ENCODE measurements at places on chromosomes 2 and 18.

GRCh38 chr2:115480741-115481140 is 1038.3 kb downstream of the DPP10 start:
- no peak for DNase-seq

DNA sequence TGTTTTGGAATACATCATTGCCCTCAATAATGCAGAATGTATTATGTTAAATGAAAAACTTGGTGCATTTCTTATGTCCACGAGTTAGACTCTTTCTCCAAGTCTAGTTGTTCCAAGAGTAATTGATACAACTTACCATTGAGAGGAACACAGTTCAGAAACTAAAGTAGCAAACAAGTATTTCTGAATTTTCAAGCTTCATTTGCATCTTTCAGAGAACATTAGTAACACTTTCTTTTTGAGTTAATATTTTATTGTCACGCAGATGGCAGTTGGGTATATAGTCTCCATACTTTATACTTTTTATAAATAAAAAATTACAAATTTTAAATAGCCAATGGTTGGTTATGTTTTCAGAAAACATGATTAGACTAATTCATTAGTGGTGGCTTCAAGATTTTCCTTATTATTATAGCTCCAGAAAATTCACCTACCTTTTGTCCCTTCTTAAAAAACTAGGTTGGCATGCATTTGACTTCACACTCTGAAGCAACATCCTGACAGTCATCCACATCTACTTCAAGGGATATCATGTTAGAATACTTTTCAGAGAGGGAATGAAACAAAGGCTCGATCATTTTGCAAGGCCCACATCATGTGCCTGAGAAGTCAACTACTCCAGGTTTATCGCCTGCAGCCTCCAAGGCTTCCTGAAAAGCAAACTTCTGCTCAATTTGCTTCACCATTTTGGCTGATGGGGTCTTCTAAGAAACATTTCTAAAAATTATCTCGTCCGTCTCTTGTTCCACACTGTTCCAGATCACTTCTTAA is 29.9 kb downstream of the LYPD6B start:
- DNase-seq: no peak

GRCh38 chr2:122528958-122529705 is 773.7 kb downstream of the TSN start:
- DNase-seq: no peak

DNA sequence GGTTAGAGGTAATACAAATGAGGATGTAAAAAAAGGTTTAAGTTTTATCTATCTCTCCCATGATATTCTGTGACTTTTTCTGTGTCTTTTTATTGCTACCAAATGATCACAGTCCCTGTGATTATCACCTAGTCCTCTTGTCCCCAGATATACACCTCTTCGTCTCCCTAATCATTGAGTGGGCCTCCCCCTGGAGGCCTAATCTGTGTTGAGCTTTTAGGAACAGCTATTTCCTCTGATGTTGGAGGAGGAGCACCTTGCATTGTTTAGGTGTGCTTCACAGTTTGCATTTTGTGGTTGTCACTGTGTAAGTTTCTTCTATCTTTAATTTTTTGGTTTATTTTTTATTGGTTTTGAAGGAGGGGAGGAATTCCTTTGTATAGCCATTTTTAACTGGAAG is 33.3 kb downstream of the CCDC85A start:
- no peak for DNase-seq

- no peak for DNase-seq
Measured at GRCh38 chr2:105934467-105934866, 189.8 kb downstream of the NCK2 start.

DNA sequence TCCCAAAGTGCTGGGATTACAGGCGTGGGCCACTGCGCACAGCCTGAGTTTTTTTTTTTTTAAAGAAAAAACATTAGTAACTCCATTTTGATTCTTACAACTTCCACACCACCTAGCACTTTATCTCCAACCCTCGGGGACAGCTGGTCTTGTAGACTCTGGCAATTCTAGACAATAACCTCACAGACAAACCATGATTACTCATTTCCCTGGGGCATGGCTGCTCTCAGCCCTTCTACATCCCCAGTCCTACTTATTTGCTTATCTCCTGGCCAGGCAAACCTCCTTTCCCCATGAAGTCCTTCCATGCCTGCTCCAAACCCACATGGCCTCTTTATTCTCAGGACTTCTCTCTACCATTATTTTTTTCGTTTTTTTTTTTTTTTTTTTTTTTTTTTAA is 91.1 kb downstream of the ACTR3 start:
- peak; percentile 84 for DNase-seq

DNA sequence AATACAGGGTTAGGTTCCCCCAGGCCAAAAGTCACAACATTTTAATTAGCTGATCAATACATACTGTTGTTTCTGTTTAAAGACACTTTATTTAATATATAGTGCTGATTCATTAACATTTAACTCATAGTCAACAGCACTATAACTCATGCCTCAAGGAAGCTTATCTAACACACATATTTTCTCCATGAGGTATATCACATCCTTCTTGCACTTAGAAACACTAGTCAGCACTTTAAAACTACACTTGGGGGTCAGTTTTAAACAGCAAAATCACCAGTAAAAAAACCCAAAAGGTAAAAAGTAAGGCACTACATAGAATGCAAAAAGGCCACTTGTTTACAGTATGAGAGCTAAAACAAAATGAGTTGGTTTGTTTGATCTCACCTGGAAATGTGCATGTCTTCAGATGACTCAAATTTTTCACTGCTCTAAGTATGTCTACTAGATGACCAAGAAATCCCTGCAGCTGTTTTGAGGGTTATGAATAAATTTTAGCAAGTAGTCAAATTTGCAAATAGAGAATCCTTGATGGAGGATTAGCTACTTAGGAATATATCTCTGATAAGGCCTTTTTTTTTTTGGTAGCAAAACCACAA is 54.1 kb upstream of the EPB41L5 start:
- DNase-seq: peak; percentile 45

All from fibroblast of pulmonary artery (primary cell).